Left colon (tissue), 2 donors: ENCODE measurements at places on chromosomes 13 and 19.
A peak's percentile ranks its signal among the peaks of the same experiment; 100 is the strongest.

GRCh38 chr19:48819366-48819816 is 8.6 kb upstream of the BCAT2 start:
- DNase-seq: peak; percentile 94

DNA sequence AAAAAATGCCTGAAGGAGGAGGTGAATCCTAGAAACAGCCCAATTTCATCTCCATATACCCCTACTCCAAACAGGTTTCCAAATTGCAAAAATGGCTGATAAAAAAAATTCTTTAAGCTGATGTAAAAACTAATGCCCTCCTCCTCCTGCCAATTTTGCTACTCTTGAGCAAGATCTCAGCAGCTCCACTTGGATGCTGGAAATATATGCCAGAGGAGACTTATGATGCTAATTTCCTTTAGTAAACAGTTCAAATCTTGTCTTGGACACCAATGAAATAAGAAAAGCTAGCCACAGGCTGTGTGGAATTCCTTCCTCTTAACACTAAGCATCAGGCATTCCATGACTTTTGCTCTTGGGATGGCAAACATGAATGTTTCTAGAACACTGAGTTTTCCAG is 67.5 kb downstream of the INSR start:
- DNase-seq: no peak

DNA sequence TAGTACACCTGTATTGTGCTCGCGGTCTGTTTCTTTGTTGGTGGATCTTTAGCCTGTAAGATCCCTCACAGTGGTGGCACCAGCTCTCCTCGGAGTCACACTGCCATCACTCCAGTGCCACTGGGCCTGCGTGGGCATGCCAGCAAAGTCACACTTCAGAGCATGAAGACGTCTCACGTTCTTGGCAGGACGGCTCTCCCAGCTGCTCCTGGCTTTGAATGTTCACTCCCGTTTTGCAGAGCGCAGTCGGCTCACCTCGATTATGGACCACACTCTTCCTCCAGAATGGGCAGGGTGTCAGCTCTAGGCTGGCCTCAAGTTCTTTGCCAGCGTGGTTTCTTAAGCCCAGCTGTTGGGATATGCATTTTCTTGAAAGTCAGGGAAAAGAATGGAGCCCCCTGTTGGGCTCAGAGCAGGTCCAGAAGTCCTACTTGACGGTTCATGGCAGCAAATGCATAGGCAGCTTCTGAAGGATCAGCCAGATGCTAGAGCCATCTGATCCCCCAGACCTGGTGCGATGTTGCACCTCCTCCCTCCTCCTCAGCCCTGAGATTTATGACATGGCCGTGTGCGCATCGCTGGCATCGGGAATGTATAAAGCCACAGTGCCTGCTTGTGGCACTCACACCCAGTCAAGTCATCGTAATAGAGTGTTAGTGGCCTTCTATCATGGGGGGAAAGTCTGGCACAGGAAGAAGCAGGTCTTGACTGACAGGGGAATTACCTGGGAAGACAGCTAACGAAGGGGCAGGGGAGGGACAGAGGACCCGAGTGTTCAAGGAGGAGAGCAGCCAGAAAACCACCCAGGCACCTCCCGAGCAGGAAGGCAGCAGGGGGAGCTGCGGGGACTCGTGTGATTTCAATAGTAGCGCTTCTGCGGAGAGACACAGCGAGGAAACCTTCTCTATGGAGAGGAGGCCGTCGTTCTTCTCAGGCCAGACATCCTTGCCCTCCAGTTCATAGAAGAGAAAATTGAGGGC is 40.2 kb upstream of the NPAS1 start:
- no peak for DNase-seq

GRCh38 chr13:80001510-80001842 is 339.4 kb downstream of the SPRY2 start:
- no peak for DNase-seq

DNA sequence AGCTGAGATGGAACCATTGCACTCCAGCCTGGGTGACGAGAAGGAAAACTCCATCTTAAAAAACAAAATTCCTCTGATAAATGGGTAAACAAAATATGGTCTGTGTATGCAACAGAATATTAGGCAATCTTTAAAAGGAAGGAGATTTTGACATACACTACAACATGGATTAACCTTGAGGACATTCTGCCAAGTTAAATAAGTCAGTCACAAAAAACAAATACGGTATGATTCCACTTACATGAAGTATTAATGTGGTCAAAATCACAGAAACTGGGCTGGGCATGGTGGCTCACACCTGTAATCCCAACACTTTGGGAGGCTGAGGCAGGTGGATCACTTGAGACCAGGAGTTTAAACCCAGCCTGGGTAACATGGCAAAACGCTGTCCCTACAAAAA is 3.0 kb upstream of the ZNF444 start:
- DNase-seq: no peak

GRCh38 chr13:45773236-45773635 is 71.1 kb downstream of the CBY2 start:
- DNase-seq: no peak

- no peak for DNase-seq
Measured at GRCh38 chr19:51081476-51081875, 1.2 kb downstream of the KLK14 start.

DNA sequence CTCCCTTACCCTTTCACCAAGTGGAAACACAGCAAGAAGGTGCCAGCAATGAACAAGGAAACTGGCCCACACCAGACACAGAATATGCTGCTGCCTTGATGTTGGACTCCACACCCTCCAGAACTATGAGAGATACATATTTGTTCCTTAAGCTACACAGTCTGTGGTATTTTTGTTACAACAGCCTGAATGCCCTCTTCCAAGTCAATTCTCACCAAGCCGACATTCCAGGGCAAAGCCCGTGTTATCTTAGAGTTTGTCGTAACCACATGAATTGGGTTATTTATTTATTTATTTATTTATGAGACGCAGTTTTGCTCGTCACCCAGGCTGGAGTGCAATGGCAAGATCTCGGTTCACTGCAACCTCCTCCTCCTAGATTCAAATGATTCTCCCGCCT is 14.9 kb downstream of the FGF21 start:
- no peak for DNase-seq

DNA sequence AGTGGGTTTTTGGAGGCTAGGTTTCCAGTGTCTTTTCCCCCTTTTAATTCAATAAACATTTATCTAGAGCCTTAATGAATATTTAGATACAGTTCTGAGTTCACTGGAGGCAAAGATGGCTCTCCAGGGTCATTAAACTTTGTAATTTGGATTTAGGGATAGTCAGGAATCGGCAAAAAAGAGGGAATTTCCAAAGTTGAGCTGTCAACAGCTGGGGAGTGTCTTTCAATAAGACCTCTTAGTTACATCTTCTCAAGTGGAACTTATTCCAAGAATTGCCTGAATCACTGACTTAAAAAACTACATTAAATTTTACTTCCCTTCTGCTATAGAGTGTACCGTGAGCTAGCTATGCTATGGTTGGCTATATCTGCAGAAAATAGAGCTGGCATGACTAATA is 2.0 kb downstream of the LRCH1 start:
- no peak for DNase-seq

DNA sequence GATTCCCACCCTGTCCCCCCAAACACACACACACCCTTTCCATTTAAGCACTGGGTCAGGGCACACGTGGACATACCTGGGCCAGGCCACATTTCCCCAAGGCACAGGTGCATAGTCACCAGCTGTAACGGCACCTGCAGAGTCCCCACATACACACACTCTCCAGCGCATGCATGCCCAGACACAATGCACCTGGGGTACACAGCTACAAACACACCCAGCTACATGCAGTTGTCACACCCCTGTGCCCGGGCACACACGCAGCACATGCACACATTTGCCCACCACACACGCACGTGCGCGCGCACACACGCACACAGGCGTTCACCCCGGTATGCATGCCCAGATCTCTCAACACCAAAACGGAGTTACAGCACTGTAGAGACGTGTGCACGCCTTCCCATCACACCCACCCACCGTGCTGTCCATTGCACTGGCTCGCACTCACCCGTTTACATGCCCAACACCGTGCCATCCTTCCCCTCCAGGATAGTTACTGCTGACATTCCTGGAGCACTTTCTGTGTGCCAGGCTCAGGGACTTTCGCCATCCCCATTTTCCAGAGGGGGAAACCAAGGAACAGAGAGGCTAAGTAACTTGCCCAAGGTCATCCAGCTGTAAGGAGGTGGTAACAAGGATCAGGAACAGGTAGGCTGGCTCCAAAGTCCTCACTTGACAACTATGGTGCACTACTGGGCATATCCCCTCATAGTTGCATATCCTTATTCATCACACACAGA is 749 bp upstream of the SHANK1 start:
- DNase-seq: no peak

- peak; percentile 48 for DNase-seq
Measured at GRCh38 chr19:47445937-47446402, 25.7 kb downstream of the SLC8A2 start.

- no peak for DNase-seq
Measured at GRCh38 chr13:34085204-34085603, 267.3 kb downstream of the RFC3 start.

GRCh38 chr13:75635828-75636435 is at the start of gene LMO7:
Gene LMO7, plus strand, starts transcription at chr13:75636330. Its CDS starts 328 bp downstream, at chr13:75636658.
- DNase-seq: peak; percentile 45

- DNase-seq: no peak
Measured at GRCh38 chr13:35474496-35475211, 1.8 kb downstream of the MAB21L1 start.

- no peak for DNase-seq
Measured at GRCh38 chr19:4878491-4878968, 11.1 kb upstream of the PLIN3 start.

- DNase-seq: no peak
Measured at GRCh38 chr13:77300176-77301037, 26.5 kb downstream of the MYCBP2 start.

- DNase-seq: peak; percentile 73
Measured at GRCh38 chr19:49546825-49547565, 19.2 kb downstream of the RCN3 start.

GRCh38 chr13:33217256-33217655 is 68.3 kb downstream of the STARD13 start:
- DNase-seq: no peak

DNA sequence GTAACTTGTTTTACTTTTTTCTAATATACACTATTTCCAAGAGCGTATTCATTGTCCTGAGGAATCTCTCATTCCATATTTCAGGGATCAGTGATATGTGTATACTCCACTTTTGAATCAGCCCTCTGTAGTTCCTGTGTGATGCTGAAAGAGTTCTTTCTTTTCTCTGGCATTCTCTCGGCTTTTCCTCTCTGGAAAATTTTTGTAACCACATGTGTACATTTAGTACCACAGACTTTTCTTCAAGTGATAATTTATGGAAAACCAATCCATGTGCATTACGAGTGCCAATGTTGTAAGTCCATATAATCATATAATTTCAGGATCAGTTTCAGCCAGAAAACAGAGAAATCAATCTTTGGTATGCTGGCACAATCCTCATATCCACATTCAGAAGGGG is 102.2 kb upstream of the MBNL2 start:
- DNase-seq: no peak

DNA sequence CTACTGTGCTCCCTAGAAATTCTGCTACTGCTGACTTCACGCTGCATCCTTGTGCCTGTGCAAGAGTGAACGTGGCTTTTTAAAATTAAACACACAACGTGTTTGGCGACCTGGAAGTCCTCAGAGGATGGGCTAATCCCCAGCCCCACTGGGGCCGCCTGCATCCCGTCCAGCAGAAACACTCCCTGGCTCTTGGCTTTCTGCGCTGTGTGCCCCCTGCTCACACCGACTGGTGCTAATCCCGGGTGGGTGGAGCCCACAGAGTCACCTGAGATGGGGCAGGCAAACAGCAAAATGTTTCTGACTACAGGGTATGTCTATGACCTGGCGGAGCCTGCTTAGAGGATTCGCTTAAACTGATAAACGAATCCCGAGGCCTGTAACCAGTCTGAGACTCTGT is 15.1 kb downstream of the CAPS start:
- DNase-seq: no peak

DNA sequence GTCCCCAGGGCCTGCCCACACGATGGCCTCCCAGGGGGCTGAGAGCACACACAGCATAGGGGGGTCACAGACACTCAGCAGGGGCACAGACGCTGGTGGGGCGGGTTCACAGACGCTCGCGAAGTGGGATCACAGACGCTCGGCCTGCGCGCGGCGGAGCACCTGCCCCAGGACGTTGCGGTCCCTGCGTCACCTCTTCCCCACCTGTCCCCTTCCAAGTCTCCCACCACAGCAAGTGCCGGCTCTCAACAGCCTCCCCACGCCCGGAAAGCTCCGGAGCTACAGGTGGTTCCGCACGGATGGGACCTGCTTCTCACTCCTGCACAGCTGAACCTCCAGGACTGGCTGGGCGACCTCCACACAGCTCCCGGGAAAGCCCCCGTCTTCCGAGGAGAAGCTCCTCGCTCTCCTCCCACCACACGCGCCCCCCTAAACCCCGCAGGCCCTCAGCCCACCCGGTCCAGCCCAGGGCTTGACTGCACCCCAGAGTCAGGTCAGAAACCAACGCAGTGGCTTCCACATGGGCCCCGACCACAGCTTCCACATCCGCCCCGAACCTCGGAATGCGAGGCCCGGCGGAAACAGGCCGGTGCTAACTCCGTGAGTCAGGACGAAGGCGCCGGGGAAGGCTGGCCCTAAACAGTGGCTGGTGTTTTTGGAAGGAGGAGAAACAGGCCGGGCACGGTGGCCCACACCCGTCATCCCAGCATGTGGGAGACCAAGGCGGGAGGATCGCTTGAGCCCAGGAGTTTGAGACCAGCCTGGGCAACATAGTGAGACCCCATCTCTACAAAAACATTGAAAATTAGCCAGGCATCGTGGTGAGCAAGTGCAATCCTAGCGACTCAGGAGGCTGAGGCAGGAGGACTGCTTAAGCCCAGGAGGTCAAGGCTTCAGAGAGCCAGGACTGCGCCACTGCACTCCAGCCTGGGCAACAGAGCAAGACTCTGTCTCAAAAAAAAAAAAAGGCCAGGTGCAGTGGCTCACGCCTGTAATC is 16.5 kb downstream of the BTBD2 start:
- no peak for DNase-seq

DNA sequence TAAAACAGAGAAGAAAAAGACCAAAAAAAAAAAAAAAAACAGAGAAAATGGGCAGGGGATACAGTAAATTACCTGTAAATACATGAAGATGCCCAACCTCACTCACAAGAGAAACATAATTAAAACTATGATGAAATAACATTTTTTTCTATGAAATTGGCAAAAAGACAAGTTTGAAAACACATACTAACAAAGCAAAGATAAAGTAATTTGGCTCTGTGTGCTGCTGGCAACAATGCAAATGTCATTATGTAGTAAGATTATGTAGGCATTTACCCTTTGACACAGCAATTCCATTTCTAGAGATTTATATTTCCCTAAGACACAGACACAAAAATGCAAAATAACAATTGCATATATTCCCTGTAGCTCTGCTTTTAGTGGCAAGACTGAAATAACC is 20.2 kb downstream of the ZC3H13 start:
- no peak for DNase-seq

DNA sequence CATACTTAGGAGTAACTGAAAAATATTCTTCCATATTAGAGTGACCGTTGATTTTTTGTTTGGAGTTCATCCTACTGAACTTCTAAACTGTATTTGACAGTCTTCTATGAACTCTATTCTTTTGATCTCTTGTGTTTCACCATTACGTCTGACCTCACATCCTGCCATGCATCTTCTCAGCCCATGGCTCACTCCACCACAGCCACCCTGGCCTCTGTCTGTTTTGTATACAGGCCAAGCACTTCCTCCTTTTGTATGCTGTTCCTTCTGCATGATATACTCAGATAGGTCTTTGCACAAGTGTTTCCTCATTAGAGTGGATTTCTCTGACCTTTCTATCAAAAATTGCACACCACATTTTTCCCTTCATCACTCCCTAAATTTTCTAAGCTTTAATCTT is 119.9 kb downstream of the MAB21L1 start:
- no peak for DNase-seq
